Sigmoid colon (tissue), 7 donors: ENCODE measurements at places on chromosomes 13 and 19. TPM values are rescaled to one million over a fixed set of nuclear protein-coding genes. Genes with fewer than 3 reads are reported as not detected.
A peak's percentile ranks its signal among the peaks of the same experiment; 100 is the strongest.

VAV1 gene
- total RNA-seq, result 4.5 TPM

PSPN gene
- 5.8 TPM for total RNA-seq

COX6B2 gene
- 0.16 TPM for total RNA-seq

KLHL1 gene
- not detected for total RNA-seq

ZNF560 gene
- not detected for total RNA-seq

GRCh38 chr13:34345258-34345965 is 527.5 kb downstream of the RFC3 start:
- DNase-seq, result no peak
- H3K27me3 ChIP-seq, result no peaks in the 10 kb centered on the region
- H3K27ac ChIP-seq, result no peak overlapping the region
- H3K36me3 ChIP-seq, result no peaks in the 10 kb centered on the region

DNA sequence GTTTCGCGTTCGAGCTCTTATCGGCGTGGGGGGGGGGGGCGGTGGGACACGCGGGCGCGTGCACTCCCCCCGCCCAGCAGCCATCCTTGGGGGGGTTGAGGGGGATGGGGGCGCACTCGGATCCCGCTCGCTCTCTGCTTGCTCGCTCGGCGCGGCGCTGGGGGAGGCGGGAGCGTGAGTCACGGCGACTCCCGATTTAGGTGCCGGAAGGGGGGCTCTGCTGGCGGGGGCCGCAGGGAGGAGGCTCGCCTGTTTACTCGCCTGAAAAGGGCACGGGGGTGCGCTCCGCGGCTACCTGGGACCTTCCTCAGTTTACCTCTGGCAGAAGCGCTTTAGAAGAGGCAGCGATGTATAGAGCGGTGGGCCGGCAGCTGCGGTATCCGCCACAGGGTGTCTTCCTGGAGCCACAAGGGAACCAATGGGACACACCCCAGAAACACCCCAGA is 1.1 kb upstream of the PDE4A start:
- H3K27me3 ChIP-seq, result peaks cover 79% of the 10 kb centered on the region
- H3K27ac ChIP-seq, result no peak overlapping the region
- peaks cover 51% of the 10 kb centered on the region for H3K4me1 ChIP-seq

DNA sequence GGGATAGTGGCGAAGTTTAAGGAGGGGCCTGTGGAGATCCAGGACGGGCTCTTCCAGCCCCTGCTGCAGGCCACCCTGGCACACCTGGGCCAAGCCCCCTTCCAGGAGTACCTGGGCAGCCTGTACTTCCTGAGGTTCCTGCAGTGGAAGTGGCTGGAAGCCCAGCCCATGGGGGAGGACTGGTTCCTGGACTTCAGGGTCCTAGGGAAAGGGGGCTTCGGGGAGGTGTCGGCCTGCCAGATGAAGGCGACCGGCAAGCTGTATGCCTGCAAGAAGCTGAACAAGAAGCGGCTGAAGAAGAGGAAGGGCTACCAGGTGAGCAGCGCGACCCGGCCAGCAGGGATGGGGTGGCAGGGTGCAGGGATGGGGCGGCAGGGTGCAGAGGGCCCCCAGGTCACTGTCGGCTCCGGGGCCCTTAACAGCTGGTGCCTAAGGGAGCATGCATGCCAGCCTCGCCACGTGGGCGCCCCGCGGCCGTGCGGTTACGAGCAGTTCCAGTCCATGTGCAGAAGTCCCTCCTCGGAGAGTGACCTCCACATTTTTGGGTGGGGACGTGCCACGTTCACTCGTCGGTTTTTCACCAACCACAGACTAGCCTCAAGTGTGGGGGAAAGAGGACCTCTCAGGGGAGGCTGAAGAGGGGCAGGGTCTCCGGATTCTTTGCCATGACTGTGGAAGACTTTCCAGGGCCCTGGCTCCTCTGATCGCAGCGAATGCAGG is 912 bp downstream of the GRK1 start:
- no peak overlapping the region for H3K27ac ChIP-seq
- no peaks in the 10 kb centered on the region for H3K4me1 ChIP-seq
- H3K27me3 ChIP-seq, result no peaks in the 10 kb centered on the region
- DNase-seq, result peak; percentile 60
- H3K4me3 ChIP-seq, result no peak overlapping the region
- no peaks in the 10 kb centered on the region for H3K36me3 ChIP-seq

C5AR1 gene
- total RNA-seq, result 10.0 TPM

ERICH6B gene
- not detected for total RNA-seq

CKM gene
- total RNA-seq, result 1.1 TPM

DNA sequence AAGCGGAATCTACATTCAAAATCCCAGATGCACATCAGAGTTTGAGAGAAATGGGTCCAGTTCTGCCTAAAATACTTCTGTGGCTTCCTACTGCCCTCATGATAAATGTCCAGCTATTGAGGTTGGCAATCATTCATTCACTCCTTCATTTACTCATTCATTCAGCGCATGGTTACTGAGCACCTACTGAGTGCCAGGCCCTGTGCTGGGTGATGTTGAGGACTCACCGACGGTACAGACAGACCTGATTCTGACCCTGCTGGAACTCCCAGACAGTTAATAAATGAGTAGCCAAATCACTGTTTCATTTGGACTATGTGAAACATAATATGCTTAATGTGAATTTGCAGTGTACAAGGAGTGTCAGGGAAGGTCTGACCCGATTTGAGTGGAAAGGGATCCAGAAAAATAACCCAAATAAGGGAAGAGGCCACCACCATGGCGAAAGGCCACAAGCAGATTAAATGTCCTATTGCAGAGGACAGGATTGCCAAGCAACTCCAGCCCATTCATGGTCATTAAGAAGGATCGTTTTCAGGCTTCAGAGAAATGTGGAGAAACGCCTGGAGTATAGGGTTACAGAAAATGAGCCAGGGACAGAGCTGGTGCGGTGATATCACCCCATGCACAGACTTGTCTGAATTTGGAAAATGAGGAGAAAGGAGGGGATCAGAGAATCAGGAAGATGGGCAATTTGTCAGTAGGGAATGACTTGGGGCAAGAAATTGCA is 20.5 kb downstream of the DYRK1B start:
- DNase-seq, result no peak
- H3K36me3 ChIP-seq, result no peaks in the 10 kb centered on the region
- H3K4me3 ChIP-seq, result no peak overlapping the region

GRCh38 chr13:91406619-91407018 is 8.2 kb downstream of the GPC5 start:
- H3K4me1 ChIP-seq, result no peaks in the 10 kb centered on the region
- no peaks in the 10 kb centered on the region for H3K27me3 ChIP-seq
- H3K27ac ChIP-seq, result no peak overlapping the region
- H3K4me3 ChIP-seq, result no peak overlapping the region

HNRNPM gene
- total RNA-seq, result 88.1 TPM

DNA sequence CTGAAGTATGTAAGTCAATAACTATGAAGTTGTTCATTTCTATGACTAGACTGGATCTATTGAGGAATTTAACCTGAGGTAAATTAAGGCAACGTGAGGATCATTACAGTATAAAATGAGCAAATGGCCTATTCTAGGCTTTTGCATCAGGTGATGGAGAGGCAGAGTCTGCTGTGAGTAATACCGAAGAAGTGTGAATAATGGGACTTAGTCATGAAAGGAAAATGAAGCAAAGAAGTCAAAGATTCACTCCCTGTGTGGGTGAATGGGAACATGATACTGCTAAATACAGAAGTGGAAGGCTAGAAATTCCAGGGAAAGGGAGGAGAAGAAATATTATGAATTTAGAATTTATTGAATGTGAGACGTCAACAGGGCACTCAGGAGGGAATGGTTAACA is 774.1 kb downstream of the LIG4 start:
- H3K4me3 ChIP-seq, result no peak overlapping the region
- H3K27ac ChIP-seq, result no peak overlapping the region
- no peaks in the 10 kb centered on the region for H3K36me3 ChIP-seq
- no peak for DNase-seq
